ENCODE measurements at places on chromosomes 1 and 21.

- DNase-seq: no peak
Measured at GRCh38 chr1:39046613-39047210, 20.6 kb downstream of the NDUFS5 start.

GRCh38 chr1:29282924-29283803, 46.8 kb downstream of the PTPRU start:
- peak; percentile 18 for DNase-seq

DNA sequence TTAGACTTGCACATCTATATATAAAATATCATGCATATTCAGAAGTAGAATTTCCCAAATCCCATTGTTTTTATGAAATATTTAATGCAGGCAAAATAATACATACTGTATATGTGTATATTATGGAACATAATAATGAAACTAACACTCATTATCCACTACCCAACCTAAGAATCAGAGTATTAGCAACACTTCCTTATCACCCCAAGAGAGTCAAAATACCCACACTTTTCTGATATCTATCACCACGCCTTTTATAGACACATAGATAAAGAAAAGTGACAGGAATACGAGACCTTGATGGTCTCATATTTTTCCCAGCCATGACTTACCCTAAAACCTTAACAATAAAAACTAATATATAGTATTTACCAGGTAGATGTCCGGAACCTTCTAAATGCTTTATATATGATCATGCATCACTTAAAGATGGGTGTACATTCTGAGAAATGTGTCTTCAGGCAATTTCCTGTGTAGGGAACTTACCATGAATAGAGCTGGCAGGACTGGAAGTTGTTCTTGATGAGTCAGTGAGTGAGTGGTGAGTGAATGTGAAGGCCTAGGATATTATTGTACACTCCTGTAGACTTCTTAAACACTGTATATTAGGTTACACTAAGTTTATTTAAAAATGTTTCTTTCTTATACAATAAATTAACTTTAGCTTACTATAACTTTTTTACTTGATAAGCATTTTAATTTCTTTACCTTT, 45.5 kb downstream of the TNFSF4 start:
- no peak for DNase-seq

DNA sequence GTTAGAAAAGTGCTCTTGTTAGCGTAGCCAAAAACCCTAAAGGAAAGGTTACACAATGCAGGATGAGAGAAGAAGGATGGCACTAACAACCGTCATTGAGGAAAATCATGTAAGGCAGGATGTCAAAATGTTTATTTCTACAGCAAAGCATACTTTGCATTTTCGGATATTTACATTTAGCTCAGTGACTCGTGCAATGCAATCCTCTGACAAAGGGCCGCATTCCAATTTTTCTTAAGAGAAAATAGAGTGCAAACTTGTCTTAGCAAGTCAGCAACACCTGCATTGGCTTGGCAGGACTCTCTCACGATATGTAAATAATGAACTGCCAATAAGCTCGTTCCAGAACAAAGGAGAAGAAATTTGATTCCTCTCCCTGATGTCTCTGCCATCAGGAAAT, 33.3 kb downstream of the TIAM1 start:
- no peak for DNase-seq

DNA sequence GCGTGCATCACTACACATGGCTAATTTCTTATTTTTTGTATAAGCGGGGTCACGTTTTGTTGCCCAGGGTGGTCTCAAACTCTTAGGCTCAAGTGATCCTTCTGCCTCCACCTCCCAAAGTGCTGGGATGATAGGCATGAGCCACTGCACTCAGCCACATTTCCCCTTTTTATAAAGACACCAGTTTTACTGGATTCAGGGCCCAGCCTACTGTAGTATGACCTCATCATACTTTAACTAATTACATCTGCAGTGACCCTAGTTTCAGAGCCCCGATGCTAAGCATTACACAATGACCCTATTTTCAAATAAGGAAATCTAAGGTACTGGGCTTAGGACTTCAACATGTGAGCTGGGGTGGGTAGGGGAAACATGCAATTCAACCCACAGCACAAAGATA, 31.8 kb upstream of the ENAH start:
- no peak for DNase-seq

DNA sequence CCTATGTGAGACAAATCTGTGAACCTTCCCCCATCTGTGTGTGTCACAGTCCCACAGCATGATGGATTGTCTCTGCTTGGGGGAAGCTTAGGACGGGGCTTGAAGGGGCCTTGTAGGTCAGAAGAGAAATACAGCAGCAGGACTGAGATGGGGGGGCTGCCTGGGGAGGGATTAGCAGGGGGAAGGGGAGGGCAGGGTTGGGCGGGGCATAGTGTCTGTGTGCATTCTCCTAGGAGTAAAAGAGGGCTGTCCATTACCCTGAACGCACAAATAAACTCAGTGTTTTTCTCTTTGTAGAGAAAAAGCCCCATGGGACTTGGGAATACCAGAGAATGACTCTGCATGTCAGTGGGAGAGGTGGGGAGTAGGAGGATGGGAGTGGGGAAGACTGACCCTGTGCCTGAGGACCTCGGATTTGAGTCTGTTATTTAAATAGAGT, 16.4 kb downstream of the RNF220 start:
- DNase-seq: no peak

DNA sequence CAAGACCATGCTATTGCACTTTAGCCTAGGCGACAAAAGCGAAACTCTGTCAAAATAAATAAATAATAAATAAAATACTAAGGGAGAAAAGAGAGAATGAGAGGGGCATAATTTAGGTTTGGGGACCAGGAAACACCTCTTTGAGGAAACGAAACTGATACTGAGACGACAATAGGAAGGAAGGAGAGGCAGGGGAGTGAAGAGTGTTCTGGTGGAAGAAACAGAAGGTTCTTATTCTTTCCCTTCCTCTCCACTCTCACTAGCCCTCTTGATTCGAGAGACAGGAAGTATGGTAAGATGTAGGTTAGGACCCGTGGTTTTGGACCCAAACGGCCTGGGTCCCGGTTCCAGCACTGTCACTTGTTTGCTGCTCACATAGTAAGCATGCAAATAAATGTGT, 1.6 kb upstream of the NKAIN1 start:
- no peak for DNase-seq

Data from CD4-positive, alpha-beta T cell treated with Interferon alpha-2 for 1 hour (primary cell).